ENCODE measurements at places on chromosomes 3 and 15.

DNA sequence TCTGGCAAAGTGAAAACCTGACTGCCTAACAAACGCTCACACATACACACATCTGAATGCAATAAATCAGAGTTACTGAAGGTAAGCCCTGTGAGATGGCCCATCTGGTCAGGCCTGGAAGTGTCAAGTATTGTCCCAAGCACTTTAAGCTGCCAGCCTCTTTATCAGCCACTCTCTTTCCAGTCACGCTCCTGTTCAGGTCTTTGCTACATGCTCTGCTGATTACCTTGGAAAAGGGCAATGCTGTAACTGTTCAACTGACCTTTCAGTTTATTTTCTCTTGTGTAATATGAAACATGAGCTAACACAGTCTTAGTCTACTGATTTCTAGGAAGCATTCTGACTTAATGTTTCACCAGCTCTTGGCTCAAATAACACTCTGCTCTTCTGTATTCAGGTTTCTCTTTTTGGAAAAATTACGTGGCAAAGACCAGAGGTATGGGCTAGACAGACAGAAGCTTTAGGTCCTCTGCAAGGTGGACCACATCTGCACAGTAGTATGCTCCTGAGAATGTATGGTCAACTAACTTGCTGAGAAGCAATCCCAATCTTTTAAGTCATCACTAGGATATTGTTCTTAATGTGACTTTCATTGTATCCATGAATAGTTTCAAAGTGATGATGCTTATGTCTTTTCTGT, 44.5 kb downstream of the GBE1 start:
- no peak for DNase-seq

- no peak for DNase-seq
Measured at GRCh38 chr3:177516158-177517011, 319.1 kb upstream of the TBL1XR1 start.

DNA sequence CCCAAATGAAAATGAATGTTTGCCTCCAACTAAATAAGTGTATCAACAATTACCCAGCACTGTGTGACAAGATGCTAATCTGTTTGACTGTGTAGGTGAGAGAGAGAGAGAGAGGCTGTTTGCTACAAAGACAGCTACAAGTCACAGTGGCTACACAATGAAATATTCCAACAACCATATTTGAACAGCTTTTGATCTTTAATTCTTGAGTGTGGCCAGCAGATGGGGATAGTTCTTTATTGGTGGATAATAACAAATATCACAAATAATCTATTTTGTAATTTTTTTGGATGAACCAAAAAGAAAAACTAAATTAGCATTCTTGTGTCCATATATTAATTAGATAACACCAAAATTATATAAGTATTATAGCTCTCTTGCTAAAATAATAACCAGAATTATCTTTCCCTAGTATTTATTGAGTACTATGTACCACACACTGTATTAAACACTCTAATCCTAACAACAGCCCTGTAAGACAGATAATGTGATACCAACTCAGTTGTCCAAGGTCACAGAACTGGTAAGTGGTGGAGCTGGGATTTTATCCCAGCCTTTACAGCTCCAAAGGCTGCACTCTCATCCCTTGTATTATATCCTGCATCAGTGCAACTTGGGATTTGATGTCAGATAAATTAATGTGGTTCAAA, 61.9 kb upstream of the C3orf80 start:
- DNase-seq: no peak

GRCh38 chr3:139934613-139935015, 371 bp upstream of the CLSTN2 start:
- peak; percentile 78 for DNase-seq

- no peak for DNase-seq
Measured at GRCh38 chr3:131705558-131706051, 202.8 kb upstream of the MRPL3 start.

- no peak for DNase-seq
Measured at GRCh38 chr3:14152233-14152962, 26.0 kb downstream of the XPC start.

DNA sequence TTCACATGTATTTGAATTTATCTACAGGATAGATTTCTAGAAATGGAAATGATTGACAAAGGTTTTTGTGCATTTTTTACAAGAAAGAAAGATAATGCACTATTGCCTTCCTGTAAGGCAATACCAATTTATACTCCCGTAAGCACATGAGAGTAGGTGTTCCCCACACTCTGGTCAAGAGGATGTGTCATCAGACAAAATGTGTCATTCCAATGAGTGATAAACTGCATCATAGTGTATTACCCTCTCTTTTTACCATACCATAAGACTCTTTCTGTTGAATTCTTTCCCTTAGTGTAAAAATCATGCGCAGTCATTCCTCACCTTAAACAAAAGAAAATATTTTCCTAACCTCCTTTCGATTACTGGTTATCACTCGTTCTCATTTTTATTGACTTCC, 251.0 kb downstream of the ROBO1 start:
- no peak for DNase-seq

- no peak for DNase-seq
Measured at GRCh38 chr15:44069489-44069888, 125.6 kb downstream of the FRMD5 start.

DNA sequence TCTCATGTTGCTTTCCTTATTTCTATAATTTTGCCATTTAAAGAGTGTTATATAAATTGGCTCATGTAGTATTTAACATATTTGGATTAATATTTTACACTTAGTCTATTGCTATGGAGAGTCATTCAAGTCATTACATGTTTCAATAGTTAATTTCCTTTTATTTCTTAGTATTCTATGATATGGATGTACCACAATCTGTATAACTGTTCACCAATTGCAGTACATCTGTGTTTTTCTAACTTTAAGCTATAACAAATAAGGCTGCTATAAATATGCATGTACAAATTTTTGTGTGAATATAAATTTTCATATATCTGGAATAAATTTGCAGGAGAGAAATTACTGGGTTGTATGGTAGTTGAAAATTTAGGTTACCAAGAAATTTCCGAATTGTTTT, 993.4 kb downstream of the NAALADL2 start:
- DNase-seq: no peak

GRCh38 chr3:196969134-196969659, 564 bp upstream of the PIGZ start:
- no peak for DNase-seq

- no peak for DNase-seq
Measured at GRCh38 chr3:29478611-29479010, 197.7 kb downstream of the RBMS3 start.

- DNase-seq: no peak
Measured at GRCh38 chr3:179837374-179837773, 184.5 kb downstream of the USP13 start.

Data from NCI-H1930 (cell line).